ENCODE measurements at places on chromosomes 3 and 15.

DNA sequence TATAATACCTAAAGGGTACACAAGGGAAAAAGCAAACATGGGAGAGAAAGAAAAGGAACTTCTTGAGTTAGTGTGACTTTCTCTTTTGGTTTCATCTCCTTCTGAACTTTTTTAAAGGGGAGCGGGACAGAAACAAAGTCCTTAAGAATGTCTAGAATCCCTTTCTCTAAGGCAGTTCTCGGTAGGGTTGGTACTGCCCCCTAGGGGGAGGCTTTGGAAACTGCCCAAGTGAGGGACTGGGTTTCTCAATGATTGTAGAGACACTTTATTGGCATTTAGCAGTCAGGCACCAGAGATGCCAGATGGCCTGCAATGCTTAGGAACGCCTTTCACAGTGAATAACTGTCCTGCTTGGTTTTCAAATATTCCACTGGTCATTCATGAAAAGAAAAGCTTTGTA lies 172.7 kb downstream of the WDR72 start:
- DNase-seq: no peak

DNA sequence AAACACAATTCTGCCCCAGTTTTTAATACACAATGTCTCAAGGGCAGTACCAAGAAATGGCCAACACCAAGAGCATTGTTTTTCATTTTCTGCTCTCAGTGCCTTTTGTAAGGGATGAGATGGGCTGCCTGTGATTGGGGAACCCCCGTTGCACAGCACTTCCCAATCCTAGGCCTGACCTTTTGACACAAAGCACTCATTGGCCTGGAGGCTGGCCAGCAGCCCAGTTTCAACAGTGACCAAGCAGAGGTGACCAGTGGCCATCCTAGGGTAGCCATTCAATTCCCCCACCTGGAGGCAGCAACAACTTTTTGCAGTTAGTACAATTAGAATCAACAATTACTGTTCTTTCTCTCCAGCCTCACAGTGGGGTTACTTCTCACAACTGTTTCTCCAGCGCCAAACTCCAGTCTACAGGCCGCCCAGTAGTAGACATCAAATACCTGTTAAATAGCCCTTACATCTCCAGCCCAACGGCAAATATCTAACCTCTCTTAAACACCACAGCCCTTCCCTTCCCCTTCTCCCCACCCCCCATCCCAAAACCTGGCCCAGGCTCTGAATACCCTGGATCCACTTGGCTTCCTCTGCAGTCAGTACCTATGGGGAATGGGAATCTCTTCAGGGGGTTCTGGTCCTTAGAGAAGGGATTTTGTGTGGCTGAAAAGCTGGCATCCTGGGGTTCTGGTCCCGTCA lies 8.9 kb upstream of the LRRC2 start:
- no peak for DNase-seq

DNA sequence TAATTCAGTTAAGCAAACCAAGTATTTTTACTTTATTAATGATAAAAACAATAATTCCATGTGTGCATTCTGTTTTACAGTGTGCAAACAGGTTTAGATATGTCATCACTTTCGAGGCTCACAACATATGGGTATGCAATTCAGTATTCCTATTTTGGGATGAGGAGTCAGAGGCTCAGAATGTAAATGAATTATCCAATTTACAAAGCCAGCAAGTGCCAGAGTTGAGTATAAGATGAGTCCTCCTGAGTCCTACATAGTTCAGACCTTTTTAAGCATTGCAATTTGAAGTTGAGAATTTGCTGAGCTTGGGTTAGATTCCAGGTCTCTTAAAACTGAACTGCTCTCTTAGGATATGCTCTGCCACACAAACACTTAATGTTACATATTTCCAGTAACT lies 424.2 kb upstream of the ROBO2 start:
- no peak for DNase-seq

GRCh38 chr3:138361561-138361971 lies 13.2 kb downstream of the MRAS start:
- no peak for DNase-seq

DNA sequence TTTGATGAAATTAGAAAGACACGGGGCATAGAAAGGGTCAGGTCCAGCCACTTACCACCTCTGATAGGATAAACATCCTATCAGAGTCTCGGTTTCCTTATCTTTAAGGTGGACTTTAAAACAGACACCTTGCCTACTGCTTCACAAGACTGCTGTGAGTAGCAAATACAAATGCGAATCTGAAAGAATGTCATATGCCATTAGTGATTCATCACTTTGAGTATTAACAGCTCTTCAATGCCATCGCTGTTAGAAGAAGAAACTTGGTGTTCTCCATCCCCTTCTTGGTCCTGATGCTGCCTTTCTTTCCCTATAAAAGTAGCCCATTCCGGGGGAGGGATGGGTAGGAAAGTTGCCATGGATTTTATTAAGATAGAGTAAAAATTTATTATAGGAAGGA lies 220.2 kb downstream of the RORA start:
- no peak for DNase-seq

GRCh38 chr3:182366746-182367145 lies 426.6 kb upstream of the ATP11B start:
- DNase-seq: no peak

GRCh38 chr3:130671545-130672312 lies 74.9 kb downstream of the PIK3R4 start:
- no peak for DNase-seq

DNA sequence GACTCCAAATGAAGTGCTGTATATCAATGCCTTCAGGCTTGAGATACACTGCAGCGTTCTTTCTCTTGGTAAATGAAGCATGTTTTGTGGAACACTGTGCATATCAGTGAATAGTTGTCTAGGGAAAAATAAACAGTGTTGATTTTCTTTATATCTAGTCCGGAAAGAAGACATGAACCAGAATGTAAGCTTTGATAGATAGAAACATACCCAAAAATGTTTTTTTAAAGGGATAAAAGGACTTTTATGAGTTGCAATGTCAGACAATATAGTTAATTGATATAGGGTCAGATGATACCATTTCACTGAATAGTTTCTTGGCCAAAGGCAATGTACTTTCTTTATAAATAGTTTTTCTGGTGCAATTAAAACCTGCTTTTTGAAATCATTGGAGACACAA lies 1037.8 kb downstream of the OTOL1 start:
- DNase-seq: no peak

- DNase-seq: no peak
Observed at GRCh38 chr15:94196531-94196930, 34.8 kb upstream of the MCTP2 start.

DNA sequence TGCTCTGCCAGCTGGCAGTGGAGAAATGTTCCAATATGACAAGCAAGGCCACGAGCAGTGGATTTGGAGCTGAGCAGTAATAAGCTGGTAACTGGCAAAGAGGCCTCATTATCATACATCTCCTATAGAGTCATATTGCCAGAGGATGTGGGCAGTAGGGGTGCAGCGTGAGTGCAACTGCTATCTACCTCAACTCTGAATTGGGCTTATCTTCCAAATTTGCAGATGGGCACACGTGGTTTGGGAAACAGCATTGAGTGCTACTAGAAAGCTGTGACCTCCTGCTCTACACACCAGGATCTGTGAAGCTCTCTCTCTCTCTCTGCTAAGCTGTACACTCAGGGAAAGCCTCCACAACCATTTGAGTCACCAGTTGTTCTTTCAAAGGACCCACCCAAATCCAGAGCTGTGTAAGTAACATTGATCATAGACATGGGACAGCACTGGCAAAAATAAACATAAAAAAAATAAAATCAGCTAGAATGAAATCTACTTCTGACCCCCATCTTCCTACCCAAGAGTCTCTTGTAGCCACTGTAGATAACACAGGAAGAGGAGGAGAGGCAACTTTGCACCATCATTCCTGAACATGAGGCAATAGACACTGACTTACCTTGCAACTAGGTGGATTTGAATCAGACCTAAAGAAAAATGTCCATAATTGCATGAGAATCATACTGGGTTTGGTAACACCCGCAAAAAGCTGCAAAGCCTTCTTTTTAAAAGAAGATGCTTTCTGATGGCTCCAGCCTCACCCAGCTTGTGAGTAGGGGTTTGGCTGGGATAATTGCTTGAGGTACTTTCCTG lies 82.9 kb upstream of the THBS1 start:
- no peak for DNase-seq

DNA sequence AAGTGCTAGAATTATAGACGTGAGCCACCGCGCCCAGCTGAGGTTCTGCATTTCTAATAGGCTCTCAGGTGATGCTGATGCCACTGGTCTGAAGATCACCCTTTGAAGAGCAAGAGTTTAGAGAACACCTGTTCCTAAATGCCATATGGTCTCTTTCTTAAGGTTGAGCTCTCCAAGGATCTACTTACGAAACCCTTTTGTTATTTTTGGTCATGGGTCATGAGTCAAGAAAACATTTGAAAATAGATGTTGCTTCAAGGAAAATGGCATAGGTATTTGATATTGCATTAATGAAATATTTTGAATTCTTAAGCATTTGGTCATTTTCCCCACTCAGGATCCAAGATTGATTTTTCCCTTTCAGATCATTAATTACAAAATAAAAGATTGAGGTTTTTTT lies 74.7 kb upstream of the SOX2 start:
- no peak for DNase-seq

DNA sequence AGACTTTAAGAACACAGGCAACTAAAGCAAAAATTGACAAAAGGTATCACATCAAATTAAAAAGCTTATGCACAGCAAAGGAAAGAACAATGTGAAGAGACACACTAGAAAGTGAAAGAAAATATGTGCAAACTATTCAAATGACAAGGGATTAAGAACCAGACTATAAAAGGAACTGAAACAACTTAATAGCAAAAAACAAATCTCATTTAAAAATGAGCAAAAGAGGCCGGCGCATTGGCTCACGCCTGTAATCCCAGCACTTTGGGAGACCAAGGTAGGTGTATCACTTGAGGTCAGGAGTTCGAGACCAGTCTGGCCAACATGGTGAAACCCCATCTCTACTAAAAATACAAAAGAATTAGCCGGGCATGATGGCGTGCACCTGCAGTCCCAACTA lies 14.4 kb downstream of the NGLY1 start:
- DNase-seq: no peak

DNA sequence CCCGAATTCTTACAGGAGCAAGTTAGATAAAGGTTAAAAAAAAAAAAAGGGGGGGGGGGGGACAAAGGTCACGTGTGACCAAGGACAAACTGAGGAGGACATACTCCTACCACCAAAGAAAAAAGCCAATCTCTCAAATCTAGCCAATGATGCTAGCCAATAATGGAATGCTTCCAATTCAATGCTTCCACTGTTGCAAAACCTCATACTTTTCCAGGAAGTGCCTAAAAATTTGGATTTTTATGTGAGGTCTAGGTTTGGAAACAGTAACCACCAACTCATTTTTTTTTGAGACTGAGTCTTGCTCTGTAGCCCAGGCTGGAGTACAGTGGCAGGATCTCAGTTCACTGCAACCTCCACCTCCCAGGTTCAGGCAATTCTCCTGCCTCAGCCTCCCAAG lies 11.4 kb downstream of the MSL2 start:
- no peak for DNase-seq

- DNase-seq: no peak
Observed at GRCh38 chr3:145704020-145704419, 457.0 kb downstream of the PLOD2 start.

GRCh38 chr15:89118481-89118989 lies 30.3 kb downstream of the ABHD2 start:
- no peak for DNase-seq

DNA sequence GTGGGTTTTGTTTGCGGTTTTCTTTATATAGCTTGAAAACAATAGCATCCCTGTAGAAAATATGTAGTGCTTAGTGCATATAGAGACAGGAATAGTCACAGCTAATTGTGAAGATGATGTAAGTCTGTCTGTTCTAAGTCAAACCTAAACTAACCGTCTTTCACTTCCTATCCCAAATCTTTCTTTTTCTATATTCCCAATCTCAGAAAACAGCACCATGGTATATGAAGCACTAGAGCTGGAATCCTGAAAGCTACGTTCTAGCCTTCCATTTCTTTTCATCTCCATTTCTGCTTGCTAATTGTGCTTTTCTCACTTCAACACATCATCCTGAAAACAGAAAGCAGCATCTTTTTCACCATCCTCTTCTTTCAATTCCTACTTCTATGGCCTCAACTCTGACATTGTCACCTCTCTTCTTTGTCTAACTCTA lies 1235.5 kb downstream of the ROBO2 start:
- DNase-seq: no peak

DNA sequence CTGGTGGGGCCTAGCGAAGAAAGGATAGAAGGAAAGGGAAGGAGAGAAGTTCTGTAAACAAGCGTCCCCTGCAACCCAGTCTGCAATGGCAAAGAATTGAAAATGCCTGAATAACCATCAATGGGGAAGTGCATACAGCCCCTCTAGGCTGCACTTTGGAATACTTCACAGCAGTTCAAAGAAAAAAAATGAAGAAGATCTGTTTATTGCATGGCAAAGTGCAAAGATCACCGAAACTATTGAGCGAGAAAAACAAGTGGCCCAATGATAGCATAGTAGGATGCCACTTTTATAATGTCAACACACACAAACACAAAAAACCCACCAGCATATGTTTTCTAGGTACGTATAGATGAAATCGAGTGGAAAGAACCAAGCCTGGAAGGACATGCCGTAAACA lies 13.6 kb upstream of the SLC6A1 start:
- DNase-seq: no peak

DNA sequence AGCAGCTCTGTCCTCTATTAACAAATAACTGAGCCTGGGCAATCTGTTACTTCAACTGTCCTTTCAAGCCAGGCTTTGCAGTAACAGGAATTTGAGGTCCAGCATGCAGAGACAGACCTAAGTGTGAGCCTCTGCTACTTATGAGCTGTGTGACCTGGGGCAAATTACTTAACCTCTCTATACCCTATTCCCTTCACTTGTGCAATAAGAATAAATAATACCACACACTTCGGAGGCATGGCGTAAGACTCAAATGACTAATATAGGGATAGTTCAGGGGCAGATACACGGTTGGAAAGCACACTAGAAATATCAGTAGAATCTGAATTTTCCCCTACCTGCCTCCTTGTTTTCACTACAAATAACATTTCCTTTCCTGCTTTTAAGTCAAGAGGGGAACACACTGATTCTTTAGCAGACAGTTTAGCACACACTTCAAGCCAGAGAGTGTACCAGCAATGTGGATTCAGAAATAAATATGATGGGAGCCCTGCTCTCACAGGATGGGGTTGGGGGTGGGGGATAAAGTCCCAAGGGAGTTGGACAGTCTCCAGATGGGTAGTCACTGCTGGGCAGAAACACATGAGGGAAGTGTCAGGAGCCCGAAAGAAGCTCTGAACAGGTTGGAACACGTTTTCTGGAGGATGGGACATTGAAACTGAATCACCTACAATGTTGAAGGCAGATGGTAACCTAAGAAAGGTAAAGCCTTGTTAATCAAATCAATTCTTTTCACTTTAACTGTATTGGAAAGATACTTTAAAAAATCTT lies 61.8 kb upstream of the RBP1 start:
- no peak for DNase-seq

GRCh38 chr3:37904601-37905000 lies 42.9 kb downstream of the CTDSPL start:
- DNase-seq: no peak

All from T-helper 17 cell (primary cell).